Left cardiac atrium (tissue), 4 donors: ENCODE measurements at places on chromosomes 5 and 9.

DNA sequence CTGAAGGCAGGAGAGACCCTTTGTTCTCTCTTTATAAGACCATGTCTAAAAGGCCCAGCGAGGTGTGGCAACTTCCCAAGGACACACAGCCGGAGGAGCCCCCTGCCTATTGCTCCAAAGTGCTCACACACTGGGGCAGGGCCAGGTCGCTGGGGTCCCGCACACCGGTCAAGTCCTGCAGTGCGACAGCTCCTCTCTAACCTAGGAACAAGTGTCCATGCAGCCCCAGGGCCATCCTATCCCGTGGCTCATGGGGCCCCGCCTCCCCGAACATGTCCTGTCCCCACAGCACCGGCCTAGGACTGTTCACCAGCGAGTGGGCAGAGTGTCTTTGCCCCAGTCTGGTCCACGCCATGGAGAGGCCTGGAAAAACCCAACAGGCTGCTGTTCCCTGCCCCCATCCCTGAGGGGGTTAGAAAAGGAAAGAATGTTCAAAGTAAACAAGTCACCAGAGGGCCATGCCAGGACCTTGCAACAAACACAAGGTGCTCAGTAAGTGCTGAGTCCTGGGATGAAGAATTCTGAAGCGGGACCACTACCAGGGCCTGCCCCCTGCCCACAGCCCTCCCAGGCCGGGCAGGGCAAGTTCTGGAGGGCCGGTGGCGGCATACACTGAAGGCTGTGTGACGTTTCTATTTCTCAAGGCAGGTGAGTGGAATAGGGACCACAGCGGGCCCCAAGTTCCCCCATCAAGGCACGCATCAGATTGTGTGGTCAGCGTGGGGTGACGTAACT, 938 bp downstream of the NINJ1 start:
- DNase-seq, result no peak

DNA sequence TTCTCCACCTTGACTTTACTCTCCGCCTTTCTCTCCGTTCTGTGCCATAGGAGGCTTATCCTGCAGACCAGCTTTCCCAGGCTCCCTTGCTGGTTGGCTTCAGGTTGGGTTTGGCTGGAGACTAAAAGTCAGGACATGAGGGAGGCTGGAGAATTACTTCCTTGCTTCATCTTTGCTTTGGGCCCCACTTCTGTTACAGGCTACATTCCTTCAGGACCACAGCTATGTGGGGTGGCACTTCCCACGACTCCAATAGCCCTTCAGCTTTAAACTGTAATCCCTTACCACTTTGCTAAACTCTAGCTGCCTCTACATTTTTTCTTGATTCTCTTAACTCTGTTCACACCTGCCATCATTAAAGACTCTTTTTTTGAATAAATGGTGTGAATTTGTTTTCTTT, 186.7 kb upstream of the NR4A3 start:
- DNase-seq, result no peak

- DNase-seq, result no peak
These were observed 40.4 kb upstream of the FLT4 start for GRCh38 chr5:180689775-180690174.

GRCh38 chr5:159402311-159402710, 72.0 kb upstream of the IL12B start:
- no peak for DNase-seq

- DNase-seq, result no peak
These were observed 98.7 kb upstream of the MPDZ start for GRCh38 chr9:13378154-13378553.

DNA sequence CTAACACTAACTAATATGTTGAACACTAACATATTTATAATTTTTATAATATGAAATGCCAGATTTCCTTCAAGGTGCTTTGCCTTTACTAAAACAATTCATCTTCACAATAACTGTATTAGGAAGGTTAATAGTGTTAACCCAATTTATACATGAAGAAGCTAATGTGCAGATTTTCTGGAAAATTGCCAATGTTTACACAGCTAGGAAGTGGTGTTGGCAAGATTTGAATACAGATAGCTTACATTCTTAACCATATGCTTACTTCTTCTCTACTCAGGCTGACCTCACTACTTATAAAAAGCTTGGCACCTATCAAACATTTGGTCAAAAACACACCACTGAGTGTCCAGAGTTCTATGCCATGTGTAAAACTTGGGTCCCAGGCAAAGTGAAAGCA, 445.4 kb upstream of the ITGA1 start:
- no peak for DNase-seq

GRCh38 chr9:108040783-108041182, 551.2 kb upstream of the KLF4 start:
- DNase-seq, result no peak

GRCh38 chr9:75085640-75086039, 2.3 kb downstream of the NMRK1 start:
- no peak for DNase-seq

GRCh38 chr5:145946112-145946861, 9.9 kb downstream of the SH3RF2 start:
- no peak for DNase-seq

GRCh38 chr9:22158271-22158670, 149.2 kb upstream of the CDKN2B start:
- no peak for DNase-seq

DNA sequence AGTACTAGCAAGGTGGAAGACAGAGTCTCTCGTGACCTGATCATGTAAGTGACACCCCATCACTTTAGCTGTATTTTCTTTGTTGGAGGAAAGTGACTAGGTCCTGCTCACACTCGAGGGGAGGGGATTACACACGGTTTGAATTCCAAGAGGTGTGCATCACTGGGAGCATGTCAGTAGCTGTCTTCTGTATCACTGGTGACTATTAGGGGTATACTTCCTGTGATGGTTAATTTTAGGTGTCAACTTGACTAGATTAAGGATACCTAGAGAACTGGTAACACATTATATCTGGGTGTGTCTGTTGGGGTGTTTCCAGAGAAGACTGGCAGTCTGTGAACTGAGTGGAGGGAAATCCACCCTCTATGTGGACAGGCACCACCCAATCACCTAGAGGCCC, 22.5 kb downstream of the FOXD1 start:
- no peak for DNase-seq

DNA sequence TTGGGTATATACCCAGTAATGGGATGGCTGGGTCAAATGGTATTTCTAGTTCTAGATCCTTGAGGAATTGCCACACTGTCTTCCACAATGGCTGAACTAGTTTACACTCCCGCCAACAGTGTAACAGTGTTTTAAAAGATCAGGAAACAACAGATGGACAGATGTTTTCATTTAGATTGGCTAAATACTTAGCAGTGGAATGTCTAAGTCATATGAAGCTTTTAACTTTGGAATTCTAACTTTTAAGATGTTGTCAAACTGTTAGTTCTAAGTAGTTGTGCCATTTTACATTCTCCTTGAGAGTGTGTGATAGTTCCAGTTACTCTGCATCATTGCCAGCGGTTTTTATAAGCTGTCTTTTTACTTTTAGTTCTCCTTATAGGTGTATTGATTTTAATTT, 688.8 kb downstream of the SEMA5A start:
- DNase-seq, result no peak

DNA sequence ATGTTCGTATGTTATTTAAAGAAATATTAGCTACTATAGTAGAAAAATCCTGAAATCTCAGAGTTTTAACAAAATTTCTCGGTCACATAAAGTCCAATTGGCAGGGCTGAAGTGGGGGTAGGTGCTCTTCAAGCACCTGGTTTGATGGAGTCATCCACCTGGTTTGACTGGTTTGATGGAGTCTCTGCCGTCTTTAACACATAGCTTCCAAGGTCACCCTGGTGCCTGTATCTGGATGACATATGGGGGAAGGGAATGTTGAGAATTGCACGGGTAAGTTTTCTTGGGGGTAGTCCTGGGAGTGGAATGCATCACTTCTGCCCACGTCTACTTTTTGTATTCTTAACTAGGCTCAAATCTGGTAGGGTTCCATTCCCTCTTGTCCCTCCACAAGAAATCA, 351.2 kb downstream of the SH3GL2 start:
- DNase-seq, result no peak

- no peak for DNase-seq
These were observed 22.0 kb upstream of the NIPBL start for GRCh38 chr5:36854402-36855140.
